ENCODE measurements at places on chromosomes 6 and 20.

DNA sequence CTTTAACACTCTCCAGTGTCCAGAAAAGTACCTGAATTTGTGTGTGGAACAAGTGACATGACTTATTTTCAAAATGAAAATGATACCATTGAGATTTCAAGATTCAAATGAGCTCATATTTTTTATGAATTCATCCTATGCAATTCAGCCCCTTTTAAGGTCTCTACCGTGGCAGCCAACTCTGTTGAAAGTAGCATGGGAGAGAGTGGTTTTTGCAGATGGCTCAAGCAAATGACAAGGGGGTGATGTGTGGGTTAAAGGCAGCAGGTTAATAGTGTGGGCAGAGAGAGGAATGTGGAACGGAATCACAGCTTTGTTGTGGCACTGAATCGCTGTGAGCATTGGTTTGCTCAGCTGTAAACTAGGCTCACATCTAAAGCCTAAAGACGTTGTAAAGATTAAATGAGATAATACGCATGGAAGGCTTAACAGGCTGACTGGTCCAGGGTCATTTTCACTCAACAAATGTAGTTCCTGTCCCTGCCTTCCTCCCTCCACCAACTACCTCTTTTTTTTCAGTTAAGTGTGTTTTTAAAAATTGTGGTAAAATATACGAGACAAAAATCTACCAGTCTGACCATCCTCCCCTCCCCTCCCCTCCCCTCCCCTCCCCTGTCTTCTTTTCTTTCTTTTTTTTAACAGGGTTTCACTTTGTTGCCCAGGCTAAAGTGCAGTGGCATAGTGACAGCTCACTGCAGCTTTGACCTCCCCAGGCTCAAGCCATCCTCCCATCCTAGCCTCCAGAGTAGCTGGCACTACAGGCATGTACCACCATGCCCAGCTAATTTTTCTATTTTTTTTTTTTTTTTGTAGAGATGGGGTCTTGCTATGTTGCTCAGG lies 114.7 kb upstream of the ZNF217 start:
- no peak for DNase-seq

- DNase-seq, result no peak
Observed at GRCh38 chr6:166315436-166315835, 7.2 kb upstream of the PRR18 start.

DNA sequence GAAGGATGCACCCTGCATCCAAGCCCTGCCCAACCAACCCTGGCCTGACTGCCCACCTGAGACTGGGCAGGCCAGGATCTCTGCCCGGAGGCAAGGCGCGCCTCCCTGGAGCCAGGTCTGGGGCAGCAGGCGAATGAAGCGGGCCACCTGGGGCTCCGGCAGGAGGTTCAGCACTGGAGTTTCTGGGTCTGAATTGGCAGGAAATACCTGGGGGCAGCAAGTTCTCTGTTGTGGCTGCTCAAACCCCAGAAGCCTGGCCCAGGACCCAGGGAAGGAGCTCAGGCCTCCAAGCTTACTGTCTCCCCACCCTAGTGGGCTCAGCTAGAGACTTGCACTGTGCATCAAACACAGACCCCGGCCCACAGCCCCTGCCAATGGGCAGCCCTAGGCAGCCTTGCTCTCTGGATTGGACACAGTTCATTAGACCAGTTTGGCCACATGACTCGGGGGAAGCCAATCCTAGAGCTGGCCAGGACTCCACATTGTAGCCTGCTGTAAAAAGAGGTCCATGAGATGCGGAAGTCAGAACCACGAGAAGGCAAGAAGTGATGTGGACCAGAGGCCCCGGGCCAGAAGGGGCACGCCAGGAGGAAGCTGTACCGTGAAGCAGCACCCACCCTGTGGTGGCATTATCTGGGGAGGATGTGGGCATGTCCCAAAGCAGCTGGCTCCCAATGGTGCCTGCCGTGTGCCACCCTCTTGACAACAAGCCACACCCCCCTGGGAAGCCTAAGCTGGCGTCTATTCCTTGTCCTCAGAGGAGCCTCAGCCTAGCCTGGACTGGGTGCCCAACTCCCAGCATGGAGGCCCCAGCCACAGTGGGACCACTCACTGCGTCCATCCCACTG lies 3.1 kb downstream of the CPXM1 start:
- no peak for DNase-seq

DNA sequence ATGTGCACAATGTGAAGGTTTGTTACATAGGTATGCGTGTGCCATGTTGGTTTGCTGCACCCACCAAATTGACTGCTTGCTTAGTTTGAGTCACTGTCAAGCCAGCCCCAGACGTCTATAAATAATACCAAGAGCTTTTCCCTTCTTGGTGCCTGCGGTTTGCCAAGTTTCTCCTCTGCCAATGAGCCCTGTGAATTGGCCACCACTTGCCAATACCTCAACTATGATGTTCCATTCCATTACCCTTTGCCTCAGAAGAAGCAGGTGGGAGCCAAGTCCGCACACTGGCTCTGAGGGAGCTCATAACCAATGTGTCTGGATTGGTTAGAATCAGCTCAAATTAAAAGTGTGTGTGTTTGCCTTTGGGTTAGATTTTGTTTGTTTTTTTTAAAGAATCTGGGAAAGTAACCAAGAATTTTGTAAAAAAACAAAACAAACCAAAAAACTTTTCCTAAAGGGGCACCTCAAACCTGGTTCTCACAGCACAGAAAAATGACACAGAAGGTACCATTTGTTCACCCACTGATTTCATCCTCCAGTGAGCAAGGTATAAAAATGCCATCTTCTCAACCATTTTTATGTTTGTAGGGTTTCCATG lies 244.7 kb upstream of the PRND start:
- DNase-seq, result no peak

DNA sequence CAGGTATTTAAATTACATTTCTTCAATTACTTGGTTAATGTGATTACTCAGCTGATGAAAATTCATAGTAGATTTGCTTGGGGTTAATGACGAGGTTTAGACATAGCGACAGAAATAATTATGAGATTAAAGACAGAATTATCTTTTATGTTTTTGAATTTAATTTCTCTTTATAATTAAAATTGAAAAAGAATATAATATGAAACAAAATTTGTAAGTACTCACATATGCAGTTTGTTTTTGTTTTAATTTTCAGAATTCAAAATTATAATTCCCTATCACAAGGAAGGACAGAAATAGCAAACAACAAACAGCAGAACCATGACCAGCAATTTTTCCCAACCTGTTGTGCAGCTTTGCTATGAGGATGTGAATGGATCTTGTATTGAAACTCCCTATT lies at the start of gene TAAR8:
Gene TAAR8, plus strand, starts transcription at position 301 of the 400 bp plus-strand sequence. Its CDS starts 21 bp downstream, at position 322.
- no peak for DNase-seq

- DNase-seq, result no peak
Observed at GRCh38 chr6:119270545-119270944, 79.0 kb downstream of the MAN1A1 start.

GRCh38 chr20:6575912-6576401 lies 191.5 kb upstream of the BMP2 start:
- DNase-seq, result no peak

- no peak for DNase-seq
Observed at GRCh38 chr20:47989957-47990356, 204.7 kb upstream of the SULF2 start.

GRCh38 chr20:17867131-17867925 lies 101.3 kb downstream of the SNX5 start:
- no peak for DNase-seq

GRCh38 chr6:19432966-19433498 lies 404.1 kb upstream of the ID4 start:
- no peak for DNase-seq

- DNase-seq, result no peak
Observed at GRCh38 chr20:52785679-52786078, 186.5 kb upstream of the TSHZ2 start.

DNA sequence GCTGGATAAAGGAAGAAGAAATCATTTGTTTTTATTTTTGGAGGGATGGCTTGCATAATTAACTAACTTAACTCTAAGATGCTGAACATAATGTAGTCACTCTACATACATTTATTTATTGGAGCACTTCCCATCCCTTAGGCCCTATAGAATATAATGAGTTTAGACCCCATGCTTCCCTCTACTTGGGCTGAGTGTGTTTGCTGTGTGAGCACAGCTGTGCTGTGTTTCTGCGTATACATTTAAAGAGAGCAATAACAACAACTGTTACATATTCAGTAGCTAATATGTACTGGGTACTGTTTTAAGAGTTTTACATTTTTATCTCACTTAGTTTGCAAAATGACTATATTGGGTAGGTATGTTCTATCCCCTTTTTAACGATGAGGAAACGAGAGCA lies 736.6 kb upstream of the NRSN1 start:
- DNase-seq, result no peak

DNA sequence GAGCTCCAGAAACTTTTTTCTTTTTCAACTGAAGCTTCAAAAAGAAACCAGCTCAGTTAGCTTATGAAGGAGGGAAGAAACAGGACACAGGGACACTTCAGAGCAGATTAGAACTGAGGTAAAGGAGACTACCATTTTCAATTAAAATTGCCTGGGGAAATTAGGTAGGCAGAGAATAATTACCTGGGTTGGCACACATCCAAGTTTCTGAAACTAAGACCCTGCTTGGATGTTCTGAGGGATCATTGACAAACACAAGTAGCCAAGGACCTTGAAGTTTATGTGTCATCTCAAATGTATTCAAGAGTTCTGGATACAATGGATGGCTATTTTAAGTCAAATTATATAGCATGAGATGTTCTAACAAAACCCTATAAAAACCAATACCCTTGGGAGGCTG lies 137.6 kb downstream of the PLCB4 start:
- DNase-seq, result no peak

DNA sequence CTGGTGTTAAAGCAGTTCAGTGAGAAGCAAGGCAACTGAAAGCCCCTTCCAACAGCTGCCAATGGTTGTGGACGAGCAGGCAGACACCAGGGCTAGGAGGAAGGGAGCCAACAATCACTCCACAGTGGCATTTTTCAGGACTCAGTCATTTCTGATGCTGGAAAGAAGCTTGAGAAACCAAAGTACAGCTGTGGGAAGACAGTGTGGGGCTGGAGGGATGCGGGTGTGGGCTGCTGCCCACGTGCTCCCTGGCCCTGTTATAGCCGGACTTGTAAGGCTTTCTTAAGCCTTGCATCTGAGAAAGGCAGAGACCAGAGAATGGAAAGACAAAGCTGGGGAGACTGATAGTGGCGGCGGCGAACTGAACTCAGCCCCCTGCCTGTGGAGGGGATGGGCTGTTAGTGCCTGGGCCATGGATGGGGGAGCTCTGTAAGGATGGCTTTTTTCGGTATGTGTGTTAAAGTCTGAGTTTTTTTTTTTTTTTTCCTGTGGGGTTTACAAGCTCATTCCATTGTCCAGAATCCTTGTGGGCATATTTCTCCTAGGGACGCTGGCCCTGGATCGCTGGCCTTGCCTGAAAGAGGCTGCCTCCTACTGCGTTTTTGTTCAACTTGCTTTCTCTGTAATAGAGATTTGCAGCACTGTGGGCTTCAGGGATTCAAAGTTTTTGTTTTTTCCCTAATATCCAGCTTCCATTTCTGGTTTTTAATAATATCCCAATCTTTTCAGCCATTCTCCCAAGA lies 91.7 kb downstream of the GJA10 start:
- DNase-seq, result no peak

DNA sequence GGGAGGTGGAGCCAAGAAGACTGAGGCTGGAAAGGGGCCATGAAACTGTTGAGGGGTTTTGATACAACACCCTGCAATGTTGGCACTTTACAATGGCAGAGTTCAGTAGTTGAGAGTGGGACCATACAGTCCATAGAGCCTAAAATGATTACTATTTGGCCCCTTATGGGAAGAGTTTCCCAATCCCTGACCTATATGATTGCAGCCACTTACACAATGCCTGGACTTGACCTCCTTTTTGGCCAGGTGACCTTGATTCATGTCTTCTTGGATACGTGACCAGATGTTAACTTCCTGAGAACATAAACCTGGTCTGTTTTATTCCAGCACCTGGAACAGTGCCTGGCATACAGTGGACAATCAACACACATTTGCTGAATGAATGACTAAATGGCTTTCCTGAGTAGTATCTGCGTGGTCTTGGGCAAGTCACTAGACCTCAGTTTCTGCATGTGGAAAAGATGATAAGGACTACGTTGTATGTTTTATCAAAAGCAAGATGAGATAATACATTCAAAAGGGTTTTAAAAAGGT lies 58.4 kb downstream of the NOX3 start:
- no peak for DNase-seq

DNA sequence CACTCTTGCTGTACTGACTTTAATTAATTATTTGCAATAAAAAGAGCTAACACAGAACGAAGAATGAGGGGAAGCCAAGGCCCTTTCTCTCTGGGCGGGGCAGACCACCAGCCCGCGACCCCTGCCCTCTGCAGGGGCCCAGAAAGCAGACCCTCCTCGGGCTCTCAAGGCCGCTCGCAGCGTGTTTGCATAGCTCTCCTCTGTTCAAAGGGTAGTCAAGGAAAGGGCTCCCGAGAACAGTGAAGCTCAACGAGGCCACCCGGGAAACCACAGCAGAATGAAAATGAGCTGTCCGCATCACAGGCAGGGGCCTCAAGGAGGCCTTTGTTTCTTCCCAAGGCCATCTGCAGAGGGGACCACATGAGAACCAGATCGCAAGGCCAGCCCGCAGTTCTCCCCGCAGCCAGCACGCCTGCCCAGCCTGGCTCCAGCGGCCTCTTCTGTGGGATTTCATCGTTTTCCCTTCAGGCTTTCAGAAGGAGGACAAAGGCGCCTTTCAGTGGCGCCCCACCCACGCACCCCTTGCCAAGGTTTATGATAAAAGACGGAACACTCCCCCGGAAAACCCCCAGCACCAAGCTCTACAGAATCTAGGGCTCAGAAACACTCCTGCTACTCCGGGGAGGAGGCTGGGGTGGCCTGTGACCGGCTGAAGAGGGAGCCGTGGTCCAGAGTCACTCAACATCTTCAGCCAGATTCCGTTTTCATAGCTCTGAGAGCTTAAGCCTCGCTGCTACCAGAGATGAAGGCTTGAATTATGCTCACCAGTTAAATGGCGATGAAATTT lies 25.3 kb downstream of the ACSS1 start:
- DNase-seq, result no peak

GRCh38 chr6:143586557-143586956 lies 75.0 kb upstream of the FUCA2 start:
- no peak for DNase-seq
